Right cardiac atrium (tissue), 5 donors: ENCODE measurements at places on chromosomes 2 and 18.
A peak's percentile ranks its signal among the peaks of the same experiment; 100 is the strongest.

- DNase-seq = no peak
Measured at GRCh38 chr2:47509821-47510385, 106.9 kb downstream of the MSH2 start.

- no peak for DNase-seq
Measured at GRCh38 chr18:22048221-22048620, 121.2 kb upstream of the GATA6 start.

GRCh38 chr2:113818382-113818951 lies 62.0 kb upstream of the SLC35F5 start:
- DNase-seq = peak; percentile 27

- no peak for DNase-seq
Measured at GRCh38 chr2:108615480-108616090, 81.3 kb downstream of the LIMS1 start.

GRCh38 chr2:39620067-39620466 lies 45.6 kb upstream of the TMEM178A start:
- DNase-seq = peak; percentile 78

- DNase-seq = no peak
Measured at GRCh38 chr18:8830067-8831060, 125.0 kb downstream of the MTCL1 start.

GRCh38 chr18:37663446-37663845 lies 97.8 kb upstream of the CELF4 start:
- DNase-seq = no peak

- DNase-seq = peak; percentile 86
Measured at GRCh38 chr2:205706769-205707381, 24.6 kb downstream of the NRP2 start.

GRCh38 chr2:26710743-26711456 lies 18.4 kb downstream of the KCNK3 start:
- peak; percentile 74 for DNase-seq

DNA sequence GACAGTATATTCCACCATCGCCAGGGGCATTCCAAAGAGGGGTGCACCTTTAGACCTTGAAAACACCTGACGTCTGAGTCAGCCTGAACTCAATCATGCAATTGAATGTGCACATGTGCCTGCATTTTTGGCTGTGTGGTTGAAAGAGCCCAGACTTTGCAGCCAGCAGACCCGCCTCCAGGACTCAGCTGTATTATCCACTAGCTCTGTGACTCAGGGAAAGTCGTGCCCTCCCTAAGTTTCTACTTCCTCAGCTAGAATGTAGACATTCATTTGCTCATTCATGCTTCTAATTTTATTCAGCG lies 94.2 kb downstream of the LRRC30 start:
- no peak for DNase-seq

GRCh38 chr2:102967451-102967850 lies 205.6 kb downstream of the TMEM182 start:
- no peak for DNase-seq

DNA sequence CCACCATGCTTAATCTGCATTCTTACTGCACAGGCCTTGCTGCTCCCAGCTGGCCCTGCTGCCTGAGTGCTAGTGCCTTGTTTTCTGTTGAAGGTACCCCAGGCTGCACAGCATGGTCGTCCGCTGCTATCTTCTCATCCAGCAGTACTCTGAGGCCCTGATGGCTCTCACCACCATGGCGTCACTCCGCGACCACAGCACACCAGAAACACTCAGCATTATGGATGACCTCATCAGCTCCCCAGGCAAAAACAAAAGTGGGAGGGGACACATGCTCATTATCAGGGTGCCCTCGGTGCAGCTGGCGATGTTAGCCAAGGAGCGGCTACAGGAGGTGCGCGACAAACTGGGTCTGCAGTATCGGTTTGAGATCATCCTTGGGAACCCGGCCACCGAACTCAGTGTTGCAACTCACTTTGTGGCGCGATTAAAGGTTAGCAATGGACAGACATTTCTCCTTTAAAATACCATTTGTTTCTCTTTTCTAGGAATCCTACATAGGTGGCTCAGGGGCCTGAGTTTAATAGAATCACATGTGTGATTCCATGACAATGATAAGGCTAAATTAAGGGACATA lies 110.5 kb downstream of the ESCO1 start:
- no peak for DNase-seq

DNA sequence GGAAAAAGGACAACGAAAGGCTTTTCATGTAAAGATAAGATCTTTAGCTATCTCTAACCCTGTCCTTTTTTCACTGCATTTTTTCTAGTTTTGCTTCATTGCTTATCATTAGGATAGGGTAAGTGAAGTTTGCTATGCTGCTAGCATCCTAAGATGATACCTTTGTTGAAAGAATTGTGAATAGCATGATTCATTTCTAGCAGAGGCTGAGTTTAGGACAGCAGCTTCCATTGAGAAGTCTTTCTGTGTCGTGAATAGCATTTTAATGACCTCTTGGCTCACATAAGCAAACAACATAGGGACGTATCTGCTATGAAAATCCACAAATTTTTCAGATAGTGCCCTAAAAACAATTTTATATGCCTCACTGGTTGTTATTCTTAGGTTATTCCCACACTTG lies 36.4 kb upstream of the GAREM2 start:
- DNase-seq = no peak

DNA sequence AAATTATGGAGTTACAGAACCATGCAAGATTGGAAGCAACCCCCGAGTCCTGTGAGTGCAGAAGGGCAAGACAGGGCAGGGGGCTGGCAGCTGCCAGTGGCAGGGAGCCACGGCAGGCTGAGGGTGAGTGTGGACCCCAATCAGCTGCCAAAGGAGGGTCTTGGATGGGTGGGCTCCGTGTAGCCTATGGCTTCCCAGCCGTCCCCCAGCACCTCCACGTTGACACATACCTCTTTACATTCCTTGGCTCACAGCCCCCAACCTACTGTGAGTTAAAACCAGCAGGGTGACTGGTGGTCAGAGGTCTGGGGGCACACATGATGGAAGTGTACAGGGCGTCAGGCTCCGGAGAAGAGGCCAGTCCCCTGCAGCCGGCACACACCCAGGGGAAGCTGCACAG lies 60.9 kb upstream of the SALL3 start:
- no peak for DNase-seq

DNA sequence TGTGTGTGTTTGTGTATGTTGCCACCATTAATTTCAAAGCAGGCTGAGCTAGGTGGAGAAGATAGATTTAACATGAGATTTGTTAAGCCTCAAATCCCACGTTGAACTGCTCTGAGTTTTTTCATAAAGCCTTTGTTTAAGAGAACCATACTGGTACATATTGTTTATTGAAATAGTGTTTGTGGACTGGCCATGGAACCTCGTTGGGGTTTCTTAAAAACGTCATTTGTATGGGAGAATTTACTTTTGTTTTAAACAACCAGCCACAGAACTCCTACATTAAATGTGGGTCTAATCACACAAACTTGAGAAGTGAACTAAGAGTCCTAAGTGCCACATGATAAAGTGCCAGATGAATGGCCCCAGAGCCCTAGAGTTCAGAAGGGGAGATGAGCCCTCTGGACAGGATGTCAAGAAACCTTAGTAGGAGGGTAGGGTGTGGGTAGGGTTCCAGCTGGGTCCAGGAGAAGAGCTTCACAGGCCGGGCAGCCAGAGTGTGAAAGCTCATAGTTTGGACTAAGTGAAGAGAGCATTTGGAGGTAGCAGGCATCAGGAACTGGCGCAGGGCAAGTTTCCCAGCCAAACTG lies 120.6 kb upstream of the EML6 start:
- no peak for DNase-seq

GRCh38 chr2:62489162-62489561 lies 16.8 kb downstream of the TMEM17 start:
- DNase-seq = no peak

GRCh38 chr2:134518101-134518500 lies 200.7 kb downstream of the TMEM163 start:
- no peak for DNase-seq

- DNase-seq = peak; percentile 98
Measured at GRCh38 chr2:86562922-86563649, at the start of gene CHMP3. Gene CHMP3 (minus strand): TSS chr2:86563443. CDS start chr2:86563348, 95 bp downstream.

DNA sequence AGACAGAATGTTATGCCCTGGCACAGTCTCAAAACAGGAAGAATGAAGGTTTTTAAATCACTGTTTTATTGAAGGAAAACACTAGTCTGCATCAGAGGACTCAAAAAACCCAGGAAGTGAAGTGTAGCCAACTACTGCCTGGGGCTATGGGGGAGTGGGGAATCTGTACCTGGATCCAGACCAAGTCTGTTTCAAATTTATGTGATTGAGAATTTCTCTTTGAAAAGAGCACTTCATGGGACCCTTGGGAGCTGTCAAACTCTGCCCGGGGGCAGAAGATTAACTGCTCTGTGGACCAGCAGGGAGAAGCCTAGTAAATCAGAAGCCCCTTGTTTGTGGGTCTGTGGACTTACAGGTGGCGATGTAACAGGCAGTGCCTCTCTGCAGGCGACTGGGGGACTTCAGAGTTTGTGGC lies 45.3 kb upstream of the TANC1 start:
- no peak for DNase-seq

GRCh38 chr18:28718696-28719095 lies 541.8 kb upstream of the CDH2 start:
- no peak for DNase-seq

DNA sequence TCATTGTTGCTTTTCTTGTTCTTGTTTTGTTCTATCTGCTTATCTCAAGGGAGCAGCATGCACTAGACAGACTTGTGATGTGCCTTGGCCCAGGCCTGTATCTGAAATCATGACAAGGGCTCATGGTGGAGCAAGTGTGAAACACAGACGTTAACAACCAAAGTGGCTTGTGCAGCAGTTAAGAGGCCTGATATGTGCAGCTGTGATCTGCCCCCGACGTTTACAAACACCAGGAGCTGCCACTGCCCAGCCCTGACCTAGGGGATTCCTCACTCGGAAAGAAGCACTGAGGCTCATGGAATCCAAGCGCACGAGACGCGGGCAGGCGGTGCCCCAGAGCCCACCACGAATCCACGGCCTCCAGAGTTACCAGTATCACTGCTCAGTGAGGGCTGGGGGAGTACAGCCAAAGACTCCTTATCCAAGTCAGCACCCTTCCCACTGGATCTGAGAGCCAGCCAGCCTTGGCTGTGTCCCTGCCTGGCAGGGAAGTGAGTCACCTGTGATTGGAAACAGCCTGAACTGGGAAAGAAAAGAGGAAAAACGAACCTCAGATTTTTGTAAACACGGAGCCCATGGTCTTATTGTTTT lies 62.3 kb upstream of the SNTG2 start:
- DNase-seq = no peak

DNA sequence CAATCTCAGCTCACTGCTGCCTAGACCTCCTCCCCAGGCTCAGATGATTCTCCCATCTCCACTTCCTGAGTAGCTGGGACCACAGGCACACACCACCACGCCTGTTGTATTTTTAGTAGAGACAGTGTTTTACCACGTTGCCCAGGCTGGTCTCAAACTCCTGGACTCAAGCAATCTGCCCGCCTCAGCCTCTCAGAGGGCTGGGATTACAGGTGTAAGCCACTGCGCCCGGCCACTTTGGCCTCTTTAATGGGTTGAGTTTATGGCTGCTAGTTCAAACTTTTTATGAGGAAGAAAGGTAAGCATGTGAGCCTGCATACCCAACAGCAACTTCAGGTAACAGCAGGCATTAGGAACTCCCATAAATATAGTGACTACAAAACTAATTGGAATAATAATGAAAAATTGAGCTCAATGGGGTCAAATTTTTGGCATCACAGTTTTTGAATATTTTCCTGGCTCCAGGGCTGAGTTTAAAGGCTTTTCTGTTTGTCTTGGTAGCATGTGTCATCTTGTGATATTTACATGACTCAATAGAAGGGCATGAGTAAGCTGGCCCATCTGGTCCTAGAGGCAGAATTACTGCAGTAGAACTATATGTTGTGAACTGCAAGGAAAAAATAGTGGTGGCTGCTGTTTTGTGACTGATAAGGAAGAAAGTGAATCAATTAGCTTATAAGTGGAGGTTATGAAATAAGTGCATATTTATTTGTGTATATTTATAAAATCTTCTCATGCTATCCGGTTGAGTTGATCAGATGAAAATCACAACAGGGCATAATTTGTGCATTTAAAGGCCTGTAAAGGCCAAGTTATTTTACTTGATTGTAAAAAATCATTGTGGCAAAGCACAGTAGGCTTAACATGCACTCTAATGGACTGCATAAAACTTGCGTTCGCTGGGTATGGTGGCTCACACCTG lies 24.8 kb downstream of the GALM start:
- DNase-seq = no peak

DNA sequence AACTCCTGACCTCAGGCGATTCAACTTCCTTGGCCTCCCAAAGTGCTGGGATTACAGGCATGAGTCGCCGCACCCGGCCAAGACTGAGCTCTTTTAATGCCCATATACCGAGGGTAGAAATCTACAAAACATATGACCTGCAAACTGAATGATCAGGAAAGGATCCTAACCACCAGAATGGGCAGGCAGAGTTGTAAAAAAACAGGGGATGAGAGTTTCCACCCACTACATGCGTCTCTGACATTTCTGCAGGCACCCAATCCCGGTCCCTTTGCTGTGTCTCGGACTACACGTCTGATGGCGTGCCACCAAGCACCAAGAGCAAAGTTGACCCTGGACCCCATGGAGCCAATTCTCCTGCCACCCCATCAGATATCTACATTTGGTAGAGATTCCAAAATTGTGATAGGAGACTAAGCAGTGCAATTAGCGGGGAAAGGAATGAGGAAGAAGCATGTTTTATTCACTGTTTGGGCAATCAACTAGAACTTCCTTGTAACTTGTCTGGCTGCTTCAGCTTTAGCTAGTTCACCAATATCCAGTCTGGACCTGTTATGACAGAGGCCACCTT lies 74.1 kb downstream of the ATP8B1 start:
- no peak for DNase-seq

GRCh38 chr2:31163011-31163539 lies 24.8 kb upstream of the GALNT14 start:
- DNase-seq = no peak

DNA sequence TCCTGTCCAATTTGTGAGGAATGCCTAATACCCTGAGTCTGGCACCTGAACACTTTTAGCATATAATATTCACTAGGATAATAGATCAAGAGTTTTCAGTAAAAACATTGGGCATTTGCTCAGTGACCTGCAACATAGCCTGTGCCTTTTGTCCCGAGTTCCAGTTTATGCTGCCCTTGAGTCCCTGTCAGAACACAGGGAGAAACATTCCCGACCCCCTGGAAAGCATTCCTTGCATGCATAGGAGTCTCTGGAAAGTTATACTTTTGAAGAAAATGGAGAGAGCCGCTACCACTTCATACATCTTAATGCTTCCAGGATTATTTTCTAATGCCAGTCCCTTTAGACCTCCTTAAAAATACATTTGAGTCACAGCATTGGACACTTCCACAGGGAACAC lies 107.3 kb downstream of the PLCL1 start:
- no peak for DNase-seq

DNA sequence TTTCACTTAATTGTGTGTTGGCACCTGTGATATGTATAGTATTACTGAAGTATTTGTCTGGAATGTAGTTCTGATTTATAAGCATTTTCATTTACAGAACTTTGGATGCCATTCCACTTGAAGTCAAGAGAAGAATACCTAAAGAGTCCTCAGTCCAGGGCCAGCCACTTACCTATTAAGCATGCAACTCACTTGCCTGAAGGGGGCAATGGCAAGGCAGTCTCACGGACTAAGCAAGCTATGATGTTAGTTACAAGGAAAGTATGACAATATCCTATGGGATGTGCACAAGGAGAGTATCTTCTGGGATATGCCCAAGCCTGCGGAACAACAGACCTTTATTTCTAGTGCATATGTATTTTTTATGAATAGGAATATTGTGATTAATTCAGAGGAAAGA lies 369.4 kb upstream of the GCFC2 start:
- no peak for DNase-seq

GRCh38 chr2:45496869-45497268 lies 114.2 kb downstream of the SRBD1 start:
- DNase-seq = no peak

GRCh38 chr2:8368463-8368862 lies 313.4 kb upstream of the ID2 start:
- DNase-seq = no peak
